ENCODE measurements at places on chromosomes 1 and 21.

DNA sequence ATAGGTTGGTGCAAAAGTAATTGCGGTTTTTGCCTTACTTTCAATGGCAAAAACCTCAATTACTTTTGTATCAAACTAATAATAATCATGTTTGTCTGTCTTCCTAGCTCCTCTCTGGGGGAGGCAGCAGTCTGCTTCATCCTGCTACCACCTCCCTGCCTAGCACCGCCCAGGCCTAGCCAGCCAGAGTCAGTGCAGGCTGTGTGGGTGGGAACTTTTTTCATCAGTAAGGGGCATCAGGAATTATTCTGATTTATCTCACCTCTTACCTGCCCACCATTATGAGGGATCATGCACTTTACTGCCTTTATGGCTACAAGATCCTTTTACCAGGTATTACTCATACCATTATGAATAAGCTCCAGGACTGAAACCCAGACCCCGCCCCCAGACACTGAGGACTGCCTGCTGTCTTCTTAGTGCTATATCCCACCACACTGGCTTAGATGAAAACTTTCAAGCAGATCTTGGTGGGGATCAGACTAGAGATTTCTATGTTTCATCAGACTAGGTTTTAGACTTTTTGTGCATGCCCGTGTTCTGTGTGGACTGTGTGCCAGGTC lies 116.4 kb downstream of the PBX1 start:
- no peaks in the 10 kb centered on the region for H3K27me3 ChIP-seq
- no peak overlapping the region for H3K27ac ChIP-seq
- H3K36me3 ChIP-seq = no peaks in the 10 kb centered on the region
- H3K4me3 ChIP-seq = no peak overlapping the region
- DNase-seq = no peak

DNA sequence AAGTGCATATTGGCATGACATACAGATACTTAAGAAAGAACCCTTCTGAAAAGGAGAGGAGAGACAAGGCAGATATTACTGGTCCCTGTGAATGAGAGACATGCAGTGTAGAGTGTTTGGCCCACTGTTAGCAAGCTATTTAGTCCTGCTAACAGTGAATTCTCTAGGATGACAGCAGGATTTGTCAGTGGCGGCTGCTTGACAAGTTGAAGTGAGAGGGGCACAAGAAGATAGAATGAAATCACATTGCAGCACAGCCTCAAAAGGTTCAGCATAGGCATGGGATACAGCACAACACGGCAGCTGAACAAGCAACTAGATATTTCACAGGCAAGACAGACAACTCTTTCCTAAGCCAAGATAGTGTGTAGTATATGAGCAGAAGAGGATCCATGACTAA lies 407.9 kb downstream of the PLA2G4A start:
- no peak for DNase-seq
- H3K4me3 ChIP-seq = no peak overlapping the region
- no peak overlapping the region for H3K27ac ChIP-seq
- H3K27me3 ChIP-seq = no peaks in the 10 kb centered on the region

- H3K27ac ChIP-seq = no peak overlapping the region
- DNase-seq = no peak
- H3K27me3 ChIP-seq = no peaks in the 10 kb centered on the region
- H3K4me1 ChIP-seq = no peaks in the 10 kb centered on the region
These were observed 47.2 kb upstream of the IFFO2 start for GRCh38 chr1:19003371-19004290.

GRCh38 chr1:160578175-160578524 lies 1.1 kb downstream of the CD84 start:
- no peak for DNase-seq
- no peak overlapping the region for H3K27ac ChIP-seq
- H3K36me3 ChIP-seq = no peaks in the 10 kb centered on the region
- H3K4me1 ChIP-seq = no peaks in the 10 kb centered on the region

DNA sequence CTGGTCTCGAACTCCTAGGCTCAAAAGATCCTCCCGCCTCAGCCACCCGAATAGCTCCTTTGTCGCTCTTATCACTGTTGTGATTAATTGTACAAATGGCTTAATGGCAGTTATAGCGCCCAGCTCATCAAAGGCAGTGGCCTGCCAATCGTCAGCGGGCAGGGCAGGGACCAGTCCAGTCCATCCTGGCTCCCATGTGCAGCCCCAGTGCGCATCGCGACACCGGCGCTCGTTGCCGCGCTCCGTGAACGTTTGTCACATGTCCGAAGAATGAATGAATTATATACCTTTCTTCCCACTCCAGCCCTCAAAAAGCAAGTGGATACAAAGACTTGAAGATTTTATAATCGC lies 18.4 kb downstream of the MTX1 start:
- DNase-seq = no peak
- peak overlapping the region; percentile 93 for H3K4me3 ChIP-seq
- no peaks in the 10 kb centered on the region for H3K27me3 ChIP-seq
- no peak overlapping the region for H3K27ac ChIP-seq

GRCh38 chr21:16597753-16598152 lies 868.0 kb downstream of the USP25 start:
- no peak overlapping the region for H3K4me3 ChIP-seq
- H3K36me3 ChIP-seq = no peaks in the 10 kb centered on the region
- DNase-seq = no peak
- H3K27me3 ChIP-seq = no peaks in the 10 kb centered on the region
- no peaks in the 10 kb centered on the region for H3K4me1 ChIP-seq

GRCh38 chr21:41428311-41428710 lies 2.3 kb downstream of the MX1 start:
- DNase-seq = no peak
- no peaks in the 10 kb centered on the region for H3K36me3 ChIP-seq
- no peak overlapping the region for H3K4me3 ChIP-seq
- peaks cover 1% of the 10 kb centered on the region for H3K4me1 ChIP-seq
- no peak overlapping the region for H3K27ac ChIP-seq

DNA sequence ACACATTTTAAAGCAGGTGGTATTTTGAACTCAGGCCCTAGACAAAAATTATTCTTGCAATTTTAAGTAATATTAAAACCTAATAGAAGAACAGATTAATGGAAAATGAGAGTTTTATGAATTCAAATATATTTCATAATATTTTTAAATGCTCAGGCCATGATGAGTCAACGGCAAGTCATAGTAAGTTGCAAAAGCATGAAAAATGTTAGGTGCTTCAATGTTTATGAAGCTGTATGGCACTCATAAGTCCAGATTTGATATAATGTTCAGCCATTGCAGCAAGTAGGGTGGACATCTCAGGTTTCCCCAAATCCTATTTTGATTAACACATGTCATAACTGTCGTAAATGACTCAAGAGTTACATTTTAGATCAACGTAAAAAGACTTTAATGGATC lies 112.6 kb downstream of the GRIK1 start:
- DNase-seq = no peak
- no peak overlapping the region for H3K4me3 ChIP-seq
- H3K36me3 ChIP-seq = no peaks in the 10 kb centered on the region
- H3K4me1 ChIP-seq = no peaks in the 10 kb centered on the region
- H3K27ac ChIP-seq = no peak overlapping the region

DNA sequence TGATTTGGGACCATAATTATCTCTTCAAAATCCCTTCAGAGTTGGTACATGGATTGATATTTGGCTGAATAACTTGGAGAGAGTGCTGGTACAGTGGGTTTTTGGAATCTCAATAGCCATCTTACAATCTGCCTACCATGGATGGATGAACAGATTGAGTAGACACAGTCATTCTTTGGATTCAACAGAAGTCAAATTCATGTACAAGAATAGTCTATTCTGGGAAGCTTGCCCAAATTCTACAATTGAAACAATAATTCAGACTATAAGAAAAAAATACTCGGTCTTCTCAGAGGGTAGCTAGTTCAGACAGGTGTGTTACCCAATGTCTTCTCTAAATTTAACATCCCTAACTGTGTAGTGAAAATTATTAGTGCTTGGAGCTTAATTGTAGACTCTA lies 574.0 kb downstream of the LRRIQ3 start:
- DNase-seq = no peak
- no peak overlapping the region for H3K27ac ChIP-seq
- H3K4me1 ChIP-seq = no peaks in the 10 kb centered on the region
- H3K4me3 ChIP-seq = no peak overlapping the region
- H3K27me3 ChIP-seq = no peaks in the 10 kb centered on the region

DNA sequence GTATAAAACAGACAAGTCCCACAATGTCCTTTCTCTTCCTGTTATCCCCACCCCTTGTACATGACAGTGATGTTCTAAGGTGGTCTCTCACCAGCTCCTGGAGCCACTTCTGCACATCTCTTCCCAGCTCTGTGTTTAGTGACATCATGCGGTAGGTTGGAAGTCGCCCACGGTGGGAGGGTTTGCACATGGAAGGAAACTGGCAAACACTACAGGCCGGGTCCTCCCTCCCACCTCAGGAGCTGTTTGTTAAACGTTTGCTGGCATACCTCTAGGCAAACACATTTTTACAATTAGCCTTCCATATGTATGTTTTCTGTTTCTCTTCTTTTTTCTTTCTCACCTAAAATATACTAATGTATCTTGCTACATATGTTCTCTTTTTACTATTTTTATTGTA lies 107.4 kb downstream of the PCBP3 start:
- H3K27me3 ChIP-seq = no peaks in the 10 kb centered on the region
- H3K4me3 ChIP-seq = no peak overlapping the region
- no peak overlapping the region for H3K27ac ChIP-seq
- peaks cover 11% of the 10 kb centered on the region for H3K4me1 ChIP-seq
- no peak for DNase-seq
- 0 out of 2 replicates have a peak, but pooled peaks cover under 1% of the 10 kb centered on the region for H3K36me3 ChIP-seq

DNA sequence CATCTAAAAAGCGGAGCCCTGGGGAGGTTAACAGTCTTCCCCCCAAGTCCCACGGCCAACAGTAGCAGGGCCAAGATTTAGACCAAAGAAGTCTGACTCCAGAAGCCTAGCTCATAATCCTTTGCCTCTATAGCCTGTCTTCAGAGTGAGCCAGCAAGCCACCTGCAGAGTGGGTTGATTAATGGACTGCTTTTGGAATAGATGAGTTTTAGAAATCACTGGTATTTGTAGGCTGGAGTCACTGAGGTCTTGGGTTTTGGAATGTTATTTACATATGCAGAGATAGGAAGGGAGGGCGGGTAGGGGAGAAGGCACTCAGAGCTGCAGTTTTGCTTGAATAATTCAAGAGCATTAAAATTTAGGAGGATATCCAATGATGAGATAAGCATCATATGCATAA lies 90.8 kb upstream of the L1TD1 start:
- no peaks in the 10 kb centered on the region for H3K36me3 ChIP-seq
- H3K27me3 ChIP-seq = no peaks in the 10 kb centered on the region
- no peak overlapping the region for H3K27ac ChIP-seq

DNA sequence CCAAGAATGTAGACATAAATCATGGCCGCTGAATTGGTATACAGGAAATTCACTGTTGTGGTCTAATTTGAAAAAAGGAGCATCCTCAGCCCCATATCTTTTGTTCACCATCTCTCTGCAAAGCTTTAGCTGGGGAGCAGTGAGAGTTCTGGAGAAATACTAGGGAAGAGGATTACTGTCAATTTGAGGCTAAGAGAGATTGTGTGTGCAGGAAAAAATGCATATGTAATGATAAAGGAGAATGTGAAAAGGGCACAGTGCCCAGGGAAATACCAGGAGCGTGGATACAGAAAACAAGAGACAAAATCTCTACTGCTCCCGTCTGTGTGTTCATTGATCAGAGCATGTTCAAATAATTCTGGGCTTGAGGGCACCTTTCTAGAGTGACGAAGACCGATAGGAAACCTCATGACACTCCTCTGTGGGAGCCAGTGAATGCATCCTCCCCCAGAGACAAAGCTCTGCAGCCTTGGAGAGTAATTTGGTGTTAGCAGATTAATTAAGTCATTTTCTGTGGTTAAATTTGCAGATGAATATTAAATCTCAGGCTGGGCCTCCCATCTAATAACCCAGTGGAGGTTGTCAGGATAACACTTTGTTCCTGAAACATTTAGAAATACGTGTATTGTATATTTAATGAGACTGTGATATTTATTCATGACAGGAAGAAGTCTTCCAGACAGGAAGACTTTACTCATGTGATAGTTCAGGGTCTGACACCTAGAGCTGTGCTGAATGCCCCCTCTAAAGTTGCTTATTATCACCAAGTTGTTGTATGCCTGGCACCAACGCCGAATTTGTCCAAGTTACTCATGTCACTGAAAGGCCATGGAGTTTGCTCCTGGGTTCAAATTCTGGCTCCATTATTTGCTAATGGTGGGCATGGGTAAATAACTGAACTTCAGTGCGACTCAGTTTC lies 287.3 kb upstream of the SGIP1 start:
- H3K36me3 ChIP-seq = no peaks in the 10 kb centered on the region
- no peak for DNase-seq
- H3K4me3 ChIP-seq = no peak overlapping the region

DNA sequence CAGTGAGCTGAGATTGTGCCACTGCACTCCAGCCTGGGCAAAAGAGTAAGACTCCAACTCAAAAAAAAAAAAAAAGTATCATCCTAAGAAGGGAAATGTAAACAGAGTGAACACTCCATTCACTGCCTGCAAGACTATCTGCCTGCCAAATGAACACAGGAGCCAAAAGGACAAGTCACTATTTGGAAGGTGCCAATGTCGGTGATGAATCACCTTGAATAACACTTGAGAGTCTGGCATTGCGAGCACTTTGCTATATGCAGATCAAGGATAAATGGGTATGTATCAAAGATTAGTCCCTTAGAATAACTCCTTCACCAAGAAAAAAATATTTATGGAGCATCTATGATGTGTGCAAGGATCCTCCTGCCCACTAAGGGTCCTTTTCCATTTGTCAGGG lies 6.6 kb downstream of the UBR4 start:
- H3K4me1 ChIP-seq = no peaks in the 10 kb centered on the region
- DNase-seq = no peak
- H3K27ac ChIP-seq = no peak overlapping the region
- H3K27me3 ChIP-seq = no peaks in the 10 kb centered on the region
- H3K4me3 ChIP-seq = no peak overlapping the region

GRCh38 chr1:2349806-2350205 lies 41.5 kb downstream of the MORN1 start:
- H3K27ac ChIP-seq = no peak overlapping the region
- H3K27me3 ChIP-seq = no peaks in the 10 kb centered on the region
- no peak for DNase-seq
- no peak overlapping the region for H3K4me3 ChIP-seq

- H3K27ac ChIP-seq = no peak overlapping the region
- no peaks in the 10 kb centered on the region for H3K36me3 ChIP-seq
- DNase-seq = peak; percentile 22
- H3K27me3 ChIP-seq = no peaks in the 10 kb centered on the region
These were observed 124.7 kb upstream of the KIAA0040 start for GRCh38 chr1:175317309-175317708.

DNA sequence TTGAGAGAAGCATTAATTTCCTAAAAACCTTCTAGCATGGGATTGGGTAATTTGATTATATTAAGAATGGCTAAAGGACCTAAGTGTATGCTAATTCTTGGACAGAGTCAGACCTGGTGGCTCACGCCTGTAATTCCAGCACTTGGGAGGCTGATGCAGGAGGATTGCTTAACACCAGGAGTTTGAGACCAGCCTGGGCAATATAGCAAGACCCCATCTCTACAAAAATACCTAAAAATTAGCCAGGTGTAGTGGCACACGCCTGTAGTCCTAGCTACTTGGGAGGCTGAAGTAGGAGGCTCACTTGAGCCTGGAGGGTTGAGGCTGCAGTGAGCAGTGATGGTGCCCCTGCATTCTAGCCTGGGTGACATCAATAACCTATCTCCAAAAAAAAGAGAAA lies 45.9 kb upstream of the BMP8A start:
- H3K36me3 ChIP-seq = peaks cover 32% of the 10 kb centered on the region
- no peak for DNase-seq
- H3K27ac ChIP-seq = no peak overlapping the region
- no peak overlapping the region for H3K4me3 ChIP-seq
- H3K27me3 ChIP-seq = no peaks in the 10 kb centered on the region

GRCh38 chr21:14405225-14405624 lies 22.3 kb upstream of the HSPA13 start:
- H3K4me1 ChIP-seq = no peaks in the 10 kb centered on the region
- no peak overlapping the region for H3K4me3 ChIP-seq
- H3K27me3 ChIP-seq = no peaks in the 10 kb centered on the region
- H3K27ac ChIP-seq = no peak overlapping the region
- no peaks in the 10 kb centered on the region for H3K36me3 ChIP-seq
- no peak for DNase-seq

Data from iPS DF 6.9 (cell line).